ENCODE measurements at places on chromosomes 12 and 14.
A peak's percentile ranks its signal among the peaks of the same experiment; 100 is the strongest.

DNA sequence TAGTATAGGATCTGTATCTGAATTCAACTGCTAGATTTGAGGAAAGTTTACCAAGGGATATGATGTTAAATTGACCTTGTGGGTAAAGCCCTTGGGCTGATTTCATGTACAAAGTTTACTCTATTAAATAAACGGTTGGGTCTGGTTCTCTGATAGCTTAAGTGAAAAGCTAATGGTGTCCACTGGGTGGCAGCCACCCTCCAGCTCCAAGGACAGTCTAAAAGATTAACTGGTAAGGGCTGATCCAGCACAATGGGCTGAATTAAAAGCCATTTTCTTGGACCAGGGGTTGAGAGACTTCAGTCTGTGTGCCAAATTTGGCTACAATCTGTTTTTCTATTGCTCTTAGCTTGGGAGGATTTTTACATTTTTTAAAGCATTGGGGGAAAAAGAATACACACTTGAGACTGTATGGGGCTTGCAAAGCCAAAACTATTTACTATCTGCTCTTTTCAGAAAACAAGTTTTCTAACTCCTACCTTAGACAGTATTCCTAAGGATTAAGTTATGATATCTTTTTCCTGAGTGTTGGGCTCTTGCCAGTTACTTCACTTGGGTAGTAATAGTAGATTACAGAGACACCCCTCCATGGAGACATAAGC lies 116.5 kb downstream of the GPHN start:
- no peak for DNase-seq

DNA sequence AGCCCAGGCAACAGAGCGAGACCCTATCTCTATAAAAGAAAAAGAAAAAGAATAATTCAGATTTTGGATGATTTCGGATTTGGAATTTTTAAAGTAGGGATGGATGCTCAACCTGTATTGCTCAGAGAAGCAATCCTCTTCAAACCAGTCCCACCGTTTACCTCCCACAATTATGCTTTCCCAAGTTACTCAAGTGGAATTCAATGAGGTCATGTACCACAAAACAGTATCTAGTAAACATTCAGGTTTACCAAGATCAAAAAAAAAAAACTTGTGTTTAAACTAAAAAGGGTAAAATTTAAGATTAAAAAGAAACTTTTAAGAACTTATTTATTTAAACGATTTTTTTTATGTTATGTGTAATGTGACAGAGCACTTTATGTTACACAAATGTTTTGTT lies 2.5 kb downstream of the KDM5A start:
- DNase-seq: no peak

- peak; percentile 35 for DNase-seq
Observed at GRCh38 chr12:14256555-14257169, 108.8 kb upstream of the ATF7IP start.

- DNase-seq: no peak
Observed at GRCh38 chr14:79727900-79728299, 483.4 kb downstream of the DIO2 start.

GRCh38 chr12:101891462-101891971 lies 14.1 kb downstream of the DRAM1 start:
- DNase-seq: peak; percentile 55

DNA sequence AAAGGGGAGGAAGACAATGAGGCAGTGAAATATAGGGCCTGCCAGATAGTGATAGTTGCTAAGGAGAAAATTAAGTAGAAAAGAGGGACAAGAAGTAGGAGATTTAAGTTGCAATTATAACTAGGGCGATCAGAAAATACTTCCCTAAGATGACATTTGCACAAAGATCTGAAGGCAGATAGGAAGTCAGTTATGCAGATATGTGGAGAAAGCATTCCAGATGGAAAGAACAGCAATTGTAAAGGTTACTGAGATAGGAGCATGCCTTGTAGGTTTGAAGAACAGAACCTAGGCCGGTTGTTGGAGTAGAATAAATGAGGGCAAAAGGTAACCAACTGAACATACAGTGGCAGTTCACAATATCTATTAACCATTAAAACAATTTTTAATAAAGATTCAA lies 21.4 kb upstream of the ACTR6 start:
- no peak for DNase-seq

- no peak for DNase-seq
Observed at GRCh38 chr14:65864984-65865383, 452.5 kb downstream of the FUT8 start.

Measured in SIG-M5 (cell line).